ENCODE measurements at places on chromosomes 3 and 15.

DNA sequence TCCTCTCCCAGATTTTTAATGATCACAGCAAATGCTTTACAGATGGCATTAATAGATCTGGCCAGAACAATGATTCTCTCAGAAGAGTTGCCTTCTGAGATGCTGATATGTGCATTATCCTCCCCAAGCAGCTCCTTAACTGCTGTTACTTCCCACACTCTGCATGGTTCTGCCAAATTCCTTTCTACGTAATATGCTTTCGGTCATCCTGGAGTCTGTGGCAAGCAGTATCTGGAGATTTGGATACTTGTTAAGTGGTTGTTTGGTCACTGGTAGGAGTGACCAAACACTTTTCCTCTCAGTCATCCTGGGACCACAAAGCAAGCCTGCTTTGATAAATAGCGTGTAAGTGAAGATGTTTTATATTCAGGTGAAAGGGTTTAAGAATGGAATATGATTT, 71.1 kb upstream of the CCNL1 start:
- no peak for DNase-seq

DNA sequence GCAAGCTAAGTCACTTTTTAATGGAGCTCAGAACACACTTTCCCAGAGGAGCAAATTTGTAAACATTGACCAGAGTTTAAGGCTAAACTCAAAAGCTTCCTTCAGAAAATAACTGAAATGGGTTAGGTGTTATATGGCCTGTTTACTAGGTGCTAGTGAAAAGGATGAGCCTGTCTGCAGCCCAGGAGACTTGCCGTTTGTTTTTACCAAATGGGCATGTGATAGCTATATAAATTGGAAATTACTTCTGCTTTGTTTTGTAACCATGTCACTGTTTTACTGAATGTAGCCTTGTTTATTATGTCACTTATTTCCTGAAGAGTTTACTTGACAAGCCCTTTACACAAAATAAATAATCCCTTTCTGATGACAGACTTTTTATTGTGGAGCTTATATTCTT, 109.4 kb upstream of the THSD4 start:
- DNase-seq: no peak

GRCh38 chr15:82046666-82047452, 1.0 kb upstream of the MEX3B start:
- DNase-seq: peak; percentile 95

DNA sequence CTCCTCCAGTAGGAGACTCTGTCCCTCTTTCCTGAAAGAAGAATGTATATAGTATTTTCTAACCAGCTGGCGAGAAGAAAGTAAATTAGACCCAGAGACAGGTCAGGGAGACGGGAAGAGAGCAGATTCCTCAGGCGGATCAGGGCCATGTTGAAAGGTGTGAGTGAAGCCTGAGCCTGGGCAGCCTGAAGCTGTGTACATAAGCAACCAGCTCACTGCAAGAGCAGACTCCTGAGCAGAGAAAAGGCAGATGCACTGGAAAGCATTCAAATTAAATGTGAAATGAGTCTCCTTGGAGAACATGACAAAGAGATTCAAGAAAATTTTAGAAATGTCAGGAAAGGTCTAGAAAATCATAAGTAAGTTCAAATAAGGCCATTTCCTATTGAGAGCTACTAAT, 165.8 kb downstream of the GOLIM4 start:
- no peak for DNase-seq

DNA sequence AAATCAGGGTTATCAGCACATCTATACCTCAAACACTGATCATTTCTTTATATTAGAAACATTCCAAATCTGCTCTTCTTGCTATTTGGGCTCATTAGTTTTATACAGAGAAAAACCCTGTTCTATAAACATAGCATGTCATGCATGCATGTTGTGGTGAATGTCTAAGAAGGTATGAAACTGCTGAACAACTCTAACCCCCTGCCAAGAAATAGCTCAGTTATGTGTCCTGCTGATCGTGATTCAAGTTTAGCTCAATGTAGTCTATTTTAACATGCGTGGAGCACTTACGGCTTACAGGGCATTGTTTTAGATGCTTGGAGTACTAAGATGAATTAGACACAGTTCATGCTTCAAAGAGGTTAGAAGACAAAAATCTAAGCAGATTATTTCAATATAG, 35.8 kb downstream of the MYH15 start:
- no peak for DNase-seq

DNA sequence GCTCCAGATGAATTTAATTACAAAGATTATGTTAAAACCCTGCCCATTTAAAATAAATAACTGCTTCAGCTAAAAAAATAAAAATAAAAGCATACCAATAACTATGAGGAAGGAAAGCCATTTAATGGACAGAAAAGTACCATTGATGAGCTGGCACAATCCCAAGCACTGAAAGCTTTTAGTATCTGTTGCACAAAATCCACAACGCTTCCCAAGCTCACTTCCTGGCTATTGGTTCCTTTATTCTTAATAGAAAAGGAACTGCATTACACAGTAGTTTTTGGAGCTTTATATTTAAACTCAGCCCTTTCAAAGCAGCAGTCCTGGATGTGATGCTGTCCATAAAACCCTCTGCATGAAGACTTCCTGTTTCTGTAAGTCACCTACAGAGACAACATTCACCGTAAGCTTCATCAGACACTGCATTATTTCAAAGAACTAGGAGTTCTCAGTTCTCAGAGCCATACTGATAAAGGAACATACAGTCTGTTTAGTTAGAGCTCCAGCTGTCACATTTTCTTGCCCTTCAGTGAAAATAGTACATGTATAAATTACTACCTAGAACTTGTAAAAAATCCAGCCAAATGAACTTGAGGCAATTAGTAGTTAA, 81.5 kb downstream of the CSNK1G1 start:
- no peak for DNase-seq

DNA sequence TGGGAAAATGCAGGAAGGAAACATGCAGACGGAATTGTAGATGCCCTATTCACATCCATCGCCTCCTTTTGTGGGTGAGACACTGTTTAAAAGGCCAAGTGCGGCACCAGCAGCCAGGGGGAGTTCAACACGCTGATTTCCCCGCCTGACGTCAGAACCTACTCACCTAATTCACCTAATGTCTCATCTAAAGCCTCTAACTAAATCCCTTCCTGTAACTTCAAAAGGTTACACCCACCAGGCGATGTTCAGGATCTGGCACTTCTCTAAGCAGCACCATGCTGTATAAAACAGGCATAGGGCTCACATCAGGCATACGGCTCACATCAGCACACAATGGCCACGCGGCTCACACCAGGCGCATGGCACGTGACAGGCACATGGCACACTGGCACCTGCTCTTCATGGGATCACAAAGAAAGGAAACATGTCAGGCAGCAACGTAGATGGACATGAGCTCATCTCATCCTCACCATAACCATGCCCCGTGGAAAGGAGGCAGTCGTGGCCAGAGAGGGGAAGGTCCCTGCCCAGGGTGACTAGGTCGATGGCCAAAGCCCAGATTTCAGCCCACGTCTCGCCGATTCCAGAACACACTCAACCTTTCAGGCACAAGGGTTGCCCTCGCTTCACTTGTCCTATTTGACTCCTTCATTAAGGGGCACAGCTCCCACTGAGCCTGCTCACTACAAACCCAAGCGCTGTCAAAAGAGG, 21.7 kb downstream of the XXYLT1 start:
- no peak for DNase-seq

DNA sequence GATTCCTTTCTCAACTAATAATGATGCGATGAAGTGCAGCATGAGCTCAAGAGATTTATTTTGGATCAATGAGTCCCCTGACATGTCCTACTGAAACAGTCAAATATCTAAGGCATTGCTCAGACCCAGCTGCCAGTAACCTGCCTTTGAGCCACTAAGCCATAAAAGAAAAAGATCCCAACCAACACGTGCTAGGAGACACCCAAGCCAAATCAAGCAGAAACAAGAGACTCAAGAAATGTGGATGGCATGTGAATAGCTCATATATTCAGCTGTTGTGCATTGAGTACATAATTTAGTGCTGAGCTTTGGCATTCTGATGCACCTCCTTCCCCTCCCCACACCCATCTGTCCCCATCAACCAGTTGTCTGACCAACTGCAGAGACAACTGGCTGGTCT, 29.2 kb downstream of the GJD2 start:
- no peak for DNase-seq

DNA sequence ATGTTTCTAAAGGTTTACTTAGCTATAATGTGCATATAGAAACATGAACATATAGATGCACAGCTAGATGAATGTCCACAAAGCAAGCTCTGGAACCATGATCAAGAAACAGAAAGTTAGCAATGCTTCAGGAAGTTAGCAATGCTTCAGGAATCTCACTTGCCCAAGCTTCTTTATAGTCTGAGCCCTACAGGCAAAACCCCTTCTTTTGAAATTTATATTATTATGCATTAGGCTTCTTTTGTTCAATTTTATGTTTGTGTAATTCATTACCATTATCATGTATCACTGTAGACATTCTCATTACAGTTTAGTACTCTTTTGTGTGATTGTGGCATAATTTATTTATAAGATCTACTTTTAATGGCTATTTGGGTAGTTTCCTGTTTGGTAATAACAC, 286.4 kb upstream of the BCHE start:
- no peak for DNase-seq

GRCh38 chr3:90099493-90099892, 992.1 kb downstream of the EPHA3 start:
- DNase-seq: no peak

DNA sequence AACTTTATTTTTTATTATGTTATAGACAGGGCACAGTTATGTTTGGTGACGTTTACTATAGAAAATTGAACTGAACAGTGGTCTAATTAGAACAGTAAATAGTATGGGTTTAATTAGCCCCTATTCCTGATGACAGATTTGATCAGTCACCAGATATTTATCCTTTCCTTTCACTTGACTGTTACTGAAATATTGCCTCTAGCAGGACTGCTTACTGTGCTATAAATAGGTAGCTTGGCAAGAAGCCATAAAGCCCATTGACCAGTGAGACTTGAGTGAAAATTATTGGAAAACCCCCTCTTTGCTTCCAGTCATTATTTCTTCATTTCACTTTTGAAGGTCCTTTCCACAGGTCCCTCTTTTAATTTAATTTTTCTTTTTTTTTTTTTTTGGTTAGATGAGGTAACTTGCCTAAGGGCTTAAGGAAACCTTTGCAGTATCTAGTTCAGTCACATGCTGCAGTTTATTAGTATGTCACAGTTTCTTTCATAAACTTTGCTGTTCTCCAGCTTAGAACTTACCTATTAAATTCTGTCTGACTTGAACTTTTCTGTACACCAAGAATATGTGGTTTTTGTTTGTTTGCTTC, 115.6 kb downstream of the ADAMTSL3 start:
- DNase-seq: no peak

GRCh38 chr15:25171856-25172687, 217.3 kb downstream of the SNRPN start:
- DNase-seq: no peak

DNA sequence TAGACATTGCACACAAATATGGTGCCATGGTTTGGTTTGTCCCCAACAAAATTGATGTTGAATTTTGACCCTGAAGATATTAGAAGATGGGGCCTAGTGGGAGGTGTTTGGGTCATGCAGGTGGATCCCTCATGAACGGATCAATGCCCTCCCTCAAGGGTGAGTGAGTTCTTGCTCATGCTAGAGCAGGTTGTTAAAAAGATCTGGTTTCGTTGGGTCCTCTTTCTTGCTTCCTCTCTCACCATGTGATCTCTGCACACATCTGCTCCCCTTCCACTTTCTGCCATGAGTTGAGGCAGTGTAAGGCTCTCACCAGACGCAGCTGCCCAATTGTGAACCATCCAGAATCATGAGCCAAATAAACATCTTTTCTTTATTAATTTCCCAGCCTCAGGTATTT, 87.8 kb upstream of the MDFIC2 start:
- no peak for DNase-seq

- no peak for DNase-seq
These were observed 438.4 kb upstream of the THBS1 start for GRCh38 chr15:39142500-39142899.

- no peak for DNase-seq
These were observed 29.8 kb upstream of the FAM98B start for GRCh38 chr15:38424101-38424552.

GRCh38 chr3:160374472-160374871, 24.6 kb downstream of the IFT80 start:
- DNase-seq: no peak

- no peak for DNase-seq
These were observed 24.7 kb downstream of the MBNL1 start for GRCh38 chr3:152293347-152294006.

Measured in Right ventricle myocardium superior (tissue), 1 donor.